NCI-H2081 treated with DMSO at 0.1 percent for 48 hours (cell line): ENCODE measurements at places on chromosomes 5 and 9.

DNA sequence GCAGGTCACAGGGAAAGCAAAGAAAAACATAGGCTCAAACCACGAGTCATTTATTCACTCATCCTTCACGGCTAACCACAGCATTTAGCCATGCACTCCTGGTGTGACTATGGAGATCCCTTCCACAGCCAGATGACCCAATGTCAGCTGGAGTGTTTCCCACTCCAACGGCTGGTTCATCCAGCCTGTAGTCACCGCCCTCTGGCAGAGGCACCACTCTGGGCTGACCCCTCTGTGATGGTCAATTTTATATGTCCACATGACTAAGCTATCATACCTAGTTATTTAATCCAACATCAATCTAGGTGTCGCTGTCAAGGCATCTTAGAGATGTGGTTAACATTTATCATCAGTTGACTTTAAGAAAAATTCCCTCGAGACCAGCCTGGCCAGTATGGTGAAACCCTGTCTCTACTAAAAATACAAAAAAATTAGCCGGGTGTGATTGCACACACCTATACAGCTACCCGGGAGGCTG lies 9.5 kb upstream of the PHF19 start:
- no peak for DNase-seq

DNA sequence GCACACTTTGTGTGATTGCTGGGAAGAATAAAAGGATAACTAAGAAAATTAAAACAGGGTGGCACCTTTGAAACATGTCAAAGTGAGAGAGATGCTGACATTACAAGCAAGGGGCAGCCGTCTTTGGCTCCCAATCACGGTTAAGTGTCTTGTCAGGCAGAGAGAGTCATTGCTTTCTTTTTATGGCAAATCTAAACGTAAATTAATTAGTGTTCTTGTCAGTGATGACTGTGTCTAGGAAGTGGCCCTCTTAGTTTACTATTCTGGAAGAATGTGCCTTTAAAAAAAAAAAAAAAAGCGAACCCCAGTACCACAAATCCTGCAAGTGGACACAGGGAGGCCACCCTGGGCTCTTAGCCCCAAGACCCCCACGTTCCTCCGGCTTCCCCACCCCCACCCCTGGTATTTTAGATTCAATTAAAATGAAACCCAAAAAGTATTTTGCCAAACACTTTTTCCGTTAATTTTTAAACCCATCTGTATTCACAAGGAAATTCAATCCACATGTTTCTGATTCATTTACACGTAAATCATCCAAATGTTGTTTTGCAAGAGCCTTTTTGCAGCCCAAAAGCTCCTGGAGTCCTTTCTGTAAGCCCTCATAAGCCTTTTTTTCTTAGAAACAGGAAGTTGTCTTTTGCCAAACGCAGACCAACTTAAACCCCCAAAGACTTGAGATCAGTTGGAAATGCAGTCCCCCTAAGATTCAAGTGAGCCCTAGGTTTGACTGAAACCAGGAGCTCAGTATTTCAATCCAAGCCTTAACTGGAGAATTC lies 399.3 kb downstream of the EBF1 start:
- DNase-seq: no peak

DNA sequence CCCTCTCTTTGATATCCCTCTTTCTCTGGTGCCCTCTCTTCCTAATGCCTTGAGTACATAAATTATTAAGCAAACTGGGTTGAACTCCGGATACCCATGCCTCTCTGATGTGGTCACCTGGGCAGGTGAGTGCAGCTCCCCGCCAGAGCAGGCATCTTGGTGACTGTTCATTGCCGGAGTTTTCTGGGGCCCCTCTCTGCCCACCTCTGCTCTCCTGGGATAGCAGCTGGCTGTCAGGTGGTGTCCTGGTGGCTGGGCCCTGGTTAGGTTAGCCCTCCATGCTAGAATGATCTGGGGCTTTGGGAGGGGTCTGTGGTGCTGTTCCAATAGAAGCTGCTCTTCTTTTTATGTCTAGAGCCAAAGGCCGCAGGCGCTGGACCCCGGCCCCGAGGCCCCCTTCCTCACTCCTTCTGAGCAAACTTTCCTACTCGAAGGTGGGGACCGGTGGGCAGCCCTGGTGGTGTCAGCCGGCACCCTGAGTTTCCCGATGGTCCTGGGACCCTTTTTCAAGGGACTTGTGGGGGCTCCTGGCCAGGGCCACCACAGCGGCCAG lies 4.9 kb upstream of the SCGB3A1 start:
- no peak for DNase-seq

DNA sequence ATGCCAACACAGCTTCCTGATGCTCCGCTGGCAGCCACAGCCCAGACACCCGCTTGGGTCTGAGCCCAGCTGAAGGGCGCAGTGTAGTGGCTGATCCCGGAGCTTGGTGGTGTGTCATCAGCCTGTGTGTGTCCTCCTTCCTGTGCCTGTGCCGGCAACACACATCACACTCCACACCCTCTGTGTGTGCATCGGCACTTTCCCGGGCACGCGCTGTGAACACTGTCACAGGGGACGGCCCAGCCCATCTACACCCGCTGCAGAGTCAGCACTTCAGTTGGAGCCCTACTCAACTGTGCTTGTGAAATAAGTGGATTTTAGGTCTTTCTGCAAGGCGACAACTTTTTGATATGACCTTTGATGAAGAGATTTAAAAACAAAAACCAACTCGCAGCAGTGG lies 189.4 kb downstream of the IRX2 start:
- no peak for DNase-seq

DNA sequence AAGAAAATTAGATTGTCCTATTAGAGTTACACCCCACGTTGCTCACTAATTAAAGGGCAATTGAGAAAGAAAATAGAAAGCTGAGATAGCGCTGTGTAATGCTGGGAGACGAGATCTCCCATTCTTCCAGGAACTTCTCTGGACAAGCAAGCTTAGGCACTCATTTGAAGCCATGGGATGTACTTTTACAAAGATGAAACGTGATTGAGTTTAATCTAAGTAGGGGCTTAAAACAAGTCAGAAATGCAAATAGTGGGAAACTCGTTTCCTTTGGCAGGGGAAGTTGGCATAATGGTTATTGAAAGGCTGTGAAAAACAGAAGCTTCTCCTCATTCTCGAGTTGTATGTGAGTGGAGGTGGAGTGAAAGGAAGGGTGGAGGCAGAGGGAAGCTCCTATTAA lies 3.7 kb downstream of the PRDM6 start:
- no peak for DNase-seq

DNA sequence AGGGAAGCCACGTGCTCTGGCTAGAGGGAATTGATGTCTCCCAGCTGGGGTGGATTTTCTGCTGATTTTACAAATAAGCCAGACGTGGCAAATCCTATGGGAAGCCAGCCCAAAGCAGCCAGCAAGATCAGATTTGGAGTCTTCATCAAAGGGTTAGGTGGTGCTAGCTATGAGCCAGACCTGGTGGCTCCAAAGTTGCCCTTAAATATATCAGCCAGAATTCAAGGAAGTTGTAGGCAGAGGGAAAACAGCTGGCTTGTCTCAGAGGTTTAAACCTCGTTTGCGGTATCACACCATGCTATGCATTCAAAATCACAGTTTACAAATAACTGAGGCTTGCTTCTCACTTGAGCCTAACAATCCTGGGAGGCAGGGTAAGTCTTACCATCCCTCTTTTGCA lies 313.2 kb downstream of the MLLT3 start:
- DNase-seq: no peak

GRCh38 chr9:109046346-109046745 lies 33.0 kb upstream of the CTNNAL1 start:
- no peak for DNase-seq

GRCh38 chr5:165003283-165003682 lies 1497.9 kb downstream of the MAT2B start:
- no peak for DNase-seq

GRCh38 chr5:180523629-180524466 lies 29.7 kb downstream of the CNOT6 start:
- DNase-seq: no peak

DNA sequence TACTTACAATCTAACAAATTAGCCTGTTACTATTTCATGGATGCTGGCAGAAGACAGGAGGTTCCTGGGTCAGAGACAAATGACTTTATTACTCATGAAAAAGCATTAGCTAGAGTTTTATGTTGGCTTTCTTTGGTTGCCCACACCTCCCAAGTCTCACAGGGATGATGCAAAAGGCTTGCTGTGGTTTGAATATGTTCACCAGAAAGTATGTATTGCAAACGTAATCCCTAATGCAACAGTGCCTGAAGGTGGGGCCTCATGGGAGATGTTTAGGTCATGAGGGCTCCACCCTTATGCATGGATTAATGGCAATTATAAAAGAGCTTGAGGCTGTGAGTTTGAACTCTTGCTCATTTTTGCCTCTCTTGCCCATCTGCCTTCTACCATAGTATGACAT lies 28.5 kb downstream of the DPYSL3 start:
- DNase-seq: no peak

- DNase-seq: no peak
These were observed 55.5 kb downstream of the NNT start for GRCh38 chr5:43658509-43658908.

DNA sequence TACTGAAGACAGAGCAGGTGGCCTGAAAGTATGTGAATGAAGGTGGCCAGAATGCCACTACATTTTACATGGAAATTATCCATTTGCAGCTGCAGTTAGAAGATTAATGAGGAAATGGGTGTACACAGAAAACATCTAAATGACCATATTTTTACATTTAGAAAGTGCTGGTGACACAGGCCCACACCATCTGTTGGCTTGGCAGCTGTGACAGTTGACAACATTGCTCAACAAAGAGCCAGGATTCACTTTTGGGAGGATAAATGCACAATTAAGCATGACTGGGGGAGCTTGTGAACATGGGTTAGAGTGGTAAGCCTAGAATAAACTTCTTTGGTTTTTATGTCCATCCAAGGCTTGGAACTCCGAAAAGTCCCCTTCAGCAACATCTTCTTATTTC lies 360.5 kb downstream of the KCTD16 start:
- DNase-seq: no peak

GRCh38 chr9:12826924-12827565 lies 52.2 kb downstream of the LURAP1L start:
- DNase-seq: no peak

DNA sequence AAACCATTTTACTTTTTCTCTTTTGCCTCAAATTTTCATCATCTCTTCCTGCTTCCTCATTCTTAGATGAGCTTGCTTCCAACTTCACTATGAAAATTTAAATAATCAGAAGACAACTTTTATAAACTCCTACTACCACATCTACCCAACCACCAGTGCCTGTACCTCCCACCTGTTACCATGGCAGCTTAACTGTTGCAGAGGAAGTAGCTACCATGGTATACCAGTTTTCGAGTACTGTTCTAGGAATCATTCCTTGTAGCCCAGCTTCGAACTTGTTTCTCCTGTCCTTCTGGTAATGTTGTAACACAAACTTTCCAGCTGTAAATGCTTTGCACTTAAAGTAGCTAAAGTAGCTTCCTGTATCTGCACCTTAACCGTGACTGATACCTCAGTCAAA lies 266.8 kb upstream of the NREP start:
- no peak for DNase-seq

- DNase-seq: no peak
These were observed 190.0 kb downstream of the MED10 start for GRCh38 chr5:6188344-6188743.

GRCh38 chr9:137366445-137366810 lies 56.5 kb downstream of the EXD3 start:
- no peak for DNase-seq

DNA sequence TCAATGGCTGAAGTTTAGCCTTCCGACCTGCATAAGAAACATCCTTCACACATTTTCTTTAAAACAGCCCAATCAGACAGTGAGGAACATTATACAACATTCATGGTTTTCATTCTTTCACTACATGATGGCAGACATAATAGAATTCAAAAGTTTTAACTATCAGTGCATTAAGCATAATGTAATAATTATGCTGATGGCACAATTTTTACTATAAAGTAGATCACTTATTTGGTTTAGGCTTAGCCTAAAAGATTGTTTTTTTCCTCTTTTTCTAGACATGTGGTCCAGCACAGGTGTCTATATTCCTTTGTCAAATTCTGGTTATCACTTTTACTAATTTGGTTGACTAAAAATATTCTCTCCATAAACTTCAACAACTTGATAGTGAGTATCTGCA lies 46.5 kb downstream of the EFNA5 start:
- no peak for DNase-seq

- no peak for DNase-seq
These were observed 155.0 kb downstream of the GLIS3 start for GRCh38 chr9:4144869-4145268.

- no peak for DNase-seq
These were observed 210.5 kb downstream of the GRIA1 start for GRCh38 chr5:153700940-153701339.

- DNase-seq: no peak
These were observed 86.5 kb upstream of the ARRDC3 start for GRCh38 chr5:91469517-91470165.

DNA sequence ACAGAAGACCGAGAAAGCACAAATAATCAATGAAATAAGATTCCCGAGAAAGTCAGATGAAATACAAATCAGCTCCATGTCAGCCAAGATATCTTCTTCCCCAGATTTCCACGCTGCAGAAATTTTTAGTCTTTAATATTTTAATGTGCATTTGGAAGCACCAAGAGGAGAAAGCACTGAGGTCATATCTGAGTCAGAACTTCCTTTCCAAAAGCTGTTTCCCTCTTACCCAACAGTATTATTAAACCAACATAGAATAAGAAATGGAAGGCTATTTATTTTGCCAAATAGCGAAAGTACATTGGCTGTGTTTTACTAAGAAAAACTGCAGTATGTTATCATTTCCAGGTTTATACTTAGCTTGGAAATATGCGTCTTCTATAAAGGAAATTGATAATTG lies 772.1 kb upstream of the CDH9 start:
- DNase-seq: no peak

DNA sequence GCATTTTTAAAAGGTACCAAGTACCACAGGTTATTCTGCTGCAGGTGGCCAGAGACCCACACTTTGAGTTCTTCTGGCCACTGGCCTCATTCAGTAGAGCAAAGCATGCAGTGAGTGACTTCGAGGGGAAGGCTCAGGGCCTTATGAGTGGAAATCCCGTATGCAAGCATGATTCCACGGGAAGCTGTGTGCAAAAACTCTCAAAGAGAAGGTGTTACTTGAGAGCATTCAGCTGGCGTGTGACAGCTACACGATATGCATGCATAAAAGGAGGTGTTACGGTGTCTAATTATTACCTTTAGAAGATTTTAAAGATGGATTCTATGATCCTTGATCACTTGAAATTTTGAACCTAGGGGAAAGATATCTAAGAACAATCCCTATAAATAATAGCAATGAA lies 160.3 kb downstream of the ENC1 start:
- DNase-seq: no peak

DNA sequence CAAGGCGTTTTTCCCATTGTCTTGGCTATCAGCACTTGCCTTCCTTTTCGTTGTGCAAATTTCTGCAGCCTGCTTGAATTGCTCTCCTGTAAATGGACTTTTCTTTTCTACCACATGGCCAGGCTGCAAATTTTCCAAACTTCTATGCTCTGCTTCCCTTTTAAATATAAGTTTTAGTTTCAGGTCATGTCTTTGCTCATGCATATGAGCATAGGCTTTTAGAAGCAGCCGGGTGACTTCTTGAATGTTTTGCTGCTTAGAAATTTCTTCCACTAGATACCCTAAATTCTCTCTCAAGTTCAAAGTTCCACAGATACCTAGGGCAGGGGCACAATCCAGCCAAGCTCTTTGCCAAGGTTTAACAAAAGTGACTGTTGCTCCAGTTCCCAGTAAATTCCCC lies 22.4 kb upstream of the PTPDC1 start:
- no peak for DNase-seq

GRCh38 chr9:123657099-123657498 lies 272.8 kb downstream of the DENND1A start:
- DNase-seq: no peak

- no peak for DNase-seq
These were observed 1072.3 kb upstream of the DMAC1 start for GRCh38 chr9:8871796-8872445.
